ENCODE measurements at places on chromosomes 16 and 17.

DNA sequence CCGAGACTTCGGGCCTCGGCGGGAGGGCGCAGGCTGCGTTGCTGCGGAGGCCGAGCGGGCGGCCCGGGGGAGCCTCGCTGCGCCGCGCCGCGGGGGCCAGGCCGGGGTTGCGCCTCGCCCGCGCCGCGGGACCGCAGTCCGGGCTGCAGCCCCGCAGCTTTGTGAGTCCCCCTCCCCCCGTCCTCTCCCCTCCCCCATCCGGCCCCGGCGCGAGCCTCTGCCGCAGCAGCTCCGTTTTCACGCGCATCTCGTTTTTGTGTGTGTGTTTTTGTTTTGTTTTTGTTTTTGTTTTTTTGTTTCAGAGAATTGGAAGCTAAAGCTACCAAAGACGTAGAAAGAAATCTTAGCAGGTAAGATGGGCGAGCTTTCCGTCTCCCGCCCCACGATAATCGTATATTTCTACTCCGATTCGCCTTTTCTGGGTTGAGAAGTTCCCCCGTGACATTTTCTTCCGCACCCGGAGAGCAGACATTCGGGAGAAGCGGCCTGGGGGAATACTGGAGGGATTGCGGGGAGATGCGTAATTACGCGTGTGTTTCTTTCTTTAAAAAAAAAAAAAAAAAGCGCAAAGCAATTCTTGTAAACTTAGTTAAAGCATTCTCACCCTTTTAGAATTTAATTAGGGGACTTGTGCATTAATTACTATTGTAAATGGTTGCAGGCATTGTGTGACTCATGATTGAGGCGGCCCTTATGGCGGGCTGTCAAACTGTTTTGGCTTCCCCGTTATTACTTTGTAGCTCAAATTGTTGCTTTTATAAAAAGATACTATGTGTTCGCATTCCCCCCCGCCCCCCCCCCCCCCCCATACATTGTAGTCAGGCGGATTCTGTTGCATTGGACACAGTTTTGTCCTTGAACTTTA, 732 bp downstream of the TNRC6A start:
- DNase-seq = peak; percentile 36

DNA sequence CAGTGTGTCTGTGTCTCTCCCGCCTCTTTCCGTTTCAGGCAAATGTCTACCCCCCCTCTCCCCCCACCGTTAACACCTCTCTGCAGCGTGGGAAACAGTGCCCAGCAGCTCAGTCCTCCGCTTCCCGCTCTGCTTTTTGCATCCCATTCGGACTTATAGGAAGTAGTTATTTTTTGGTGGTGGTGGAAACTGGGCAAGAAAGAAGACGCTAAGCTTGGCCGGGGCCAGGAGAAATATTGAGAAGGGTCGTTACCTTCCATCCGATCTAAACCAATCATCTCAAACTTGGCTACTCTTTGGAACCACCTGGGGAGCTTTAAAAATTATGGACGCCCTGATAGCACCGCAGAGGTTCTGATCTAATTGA, 499 bp upstream of the HLF start:
- no peak for DNase-seq

DNA sequence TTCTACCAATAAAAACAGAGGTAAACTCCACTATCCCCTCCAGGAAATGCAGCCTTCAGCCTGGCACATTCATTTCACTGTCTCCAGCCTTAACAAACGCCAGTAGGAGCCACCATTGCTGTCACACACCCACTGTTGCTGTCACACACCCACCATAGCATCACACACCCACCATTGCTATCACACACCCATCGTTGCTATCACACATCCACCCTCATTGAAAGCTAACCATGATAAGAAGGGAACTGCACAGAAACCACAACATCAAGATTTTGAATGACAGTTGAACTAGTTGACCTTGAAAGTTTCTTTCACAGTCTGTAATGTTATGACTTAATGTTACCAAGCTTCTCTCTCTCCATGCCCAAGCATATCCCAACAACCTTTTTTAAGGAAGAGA, 38.1 kb downstream of the SHCBP1 start:
- DNase-seq = no peak

DNA sequence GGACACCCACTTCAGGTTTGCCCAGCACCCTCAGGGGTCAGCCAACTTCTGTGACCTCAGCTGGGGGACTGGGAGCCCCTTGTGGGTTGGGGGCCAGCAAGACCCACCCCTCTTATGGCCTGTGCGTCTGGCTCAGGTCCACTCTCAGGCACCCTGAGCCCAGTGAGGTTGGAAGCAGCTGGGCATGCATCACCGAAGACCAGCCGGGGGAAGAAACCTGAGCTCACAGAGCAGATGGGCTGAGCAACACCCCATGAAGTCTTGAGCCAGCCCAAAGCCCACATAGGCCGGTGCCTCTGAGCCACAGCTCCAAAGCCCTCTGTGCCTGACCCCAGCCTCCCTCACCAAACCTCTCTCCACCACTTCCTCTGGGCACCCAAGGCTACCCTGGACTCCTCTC, 166.7 kb downstream of the RBFOX3 start:
- DNase-seq = no peak

GRCh38 chr16:75074920-75075687, 41.5 kb downstream of the LDHD start:
- DNase-seq = peak; percentile 71

GRCh38 chr17:36105781-36106492, 2.3 kb downstream of the CCL4 start:
- no peak for DNase-seq

- DNase-seq = no peak
Observed at GRCh38 chr17:73582359-73582758, 61.9 kb downstream of the SDK2 start.

DNA sequence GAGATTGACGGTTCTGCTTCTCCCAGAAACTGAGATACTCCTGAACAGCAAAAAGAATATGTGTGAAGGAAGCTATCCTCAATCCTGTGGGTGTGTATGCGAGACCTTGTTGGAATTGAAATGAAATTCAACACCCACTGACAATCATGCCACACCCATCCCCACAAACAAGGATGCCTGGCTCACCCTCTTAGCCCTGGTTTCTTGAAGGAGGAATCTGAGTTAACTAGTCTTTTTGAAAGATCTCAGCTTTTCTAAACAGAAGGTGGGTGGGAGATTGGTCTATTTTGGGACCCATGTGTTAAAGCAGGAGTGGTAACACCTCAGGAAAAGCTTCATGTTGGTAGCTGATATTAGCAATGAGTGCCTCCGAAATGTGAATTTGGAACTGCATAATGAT, 1244.5 kb downstream of the CDH11 start:
- DNase-seq = no peak

DNA sequence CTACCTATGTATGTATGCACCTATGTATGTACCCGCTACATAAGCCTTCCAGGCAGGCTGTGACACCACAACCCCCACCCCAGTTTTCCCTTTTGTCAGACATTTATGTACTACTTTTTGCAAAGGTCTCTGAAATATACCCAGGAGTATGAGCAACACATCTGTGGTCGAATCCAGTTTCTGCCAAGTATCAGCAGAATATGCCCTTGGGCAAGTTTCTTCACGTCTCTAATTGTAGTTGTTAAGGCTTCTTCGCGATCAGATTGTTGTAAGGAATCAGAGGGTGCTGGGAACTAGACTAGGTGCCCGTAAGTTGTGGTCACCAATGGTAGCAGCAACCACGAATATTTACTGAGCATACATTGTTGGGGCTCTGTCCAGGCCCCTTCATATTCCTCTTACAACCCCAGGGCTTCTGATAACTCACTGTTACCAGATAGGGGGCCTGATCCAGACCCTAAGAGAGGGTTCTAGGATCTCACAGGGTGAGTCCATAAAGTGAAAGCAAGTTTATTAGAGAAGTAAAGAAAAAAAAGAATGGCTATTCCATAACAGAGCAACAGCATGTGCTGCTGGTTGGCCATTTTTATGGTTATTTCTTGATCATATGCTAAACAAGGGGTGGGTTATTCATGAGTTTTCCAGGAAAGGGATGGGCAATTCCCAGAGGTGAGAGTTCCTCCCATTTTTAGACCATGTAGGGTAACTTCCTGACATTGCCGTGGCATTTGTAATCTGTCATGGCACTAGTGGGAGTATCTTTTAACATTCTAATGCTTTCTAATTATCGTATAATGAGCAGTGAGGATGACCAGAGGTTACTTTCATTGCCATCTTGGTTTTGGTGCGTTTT, 16.6 kb downstream of the NUDT7 start:
- no peak for DNase-seq

GRCh38 chr16:81612351-81613163, 166.5 kb upstream of the PLCG2 start:
- DNase-seq = no peak

- DNase-seq = no peak
Observed at GRCh38 chr16:67539691-67540635, 11.3 kb downstream of the RIPOR1 start.

- no peak for DNase-seq
Observed at GRCh38 chr16:65117811-65118448, 3.9 kb downstream of the CDH11 start.

DNA sequence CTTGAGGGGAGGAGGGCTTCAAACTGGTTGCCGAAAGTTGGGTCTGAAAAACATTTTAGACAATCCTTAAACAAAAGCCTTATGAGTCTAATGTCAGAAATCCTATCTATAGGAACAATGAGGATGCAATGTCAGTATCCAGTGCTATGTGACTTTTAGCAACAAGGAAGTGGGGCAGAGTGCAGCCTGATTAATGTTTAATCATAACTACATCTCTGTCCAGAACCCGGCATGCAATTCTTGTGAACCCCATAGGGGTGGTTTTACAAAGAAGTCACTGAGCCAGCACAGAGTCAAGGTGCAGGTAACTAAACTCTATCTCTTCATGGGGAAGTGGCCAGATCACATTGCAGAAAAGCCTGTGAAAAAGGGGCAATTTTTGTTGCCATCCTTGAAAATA, 267.5 kb downstream of the HS3ST4 start:
- no peak for DNase-seq

GRCh38 chr16:68676113-68676860, 31.2 kb downstream of the CDH3 start:
- no peak for DNase-seq

DNA sequence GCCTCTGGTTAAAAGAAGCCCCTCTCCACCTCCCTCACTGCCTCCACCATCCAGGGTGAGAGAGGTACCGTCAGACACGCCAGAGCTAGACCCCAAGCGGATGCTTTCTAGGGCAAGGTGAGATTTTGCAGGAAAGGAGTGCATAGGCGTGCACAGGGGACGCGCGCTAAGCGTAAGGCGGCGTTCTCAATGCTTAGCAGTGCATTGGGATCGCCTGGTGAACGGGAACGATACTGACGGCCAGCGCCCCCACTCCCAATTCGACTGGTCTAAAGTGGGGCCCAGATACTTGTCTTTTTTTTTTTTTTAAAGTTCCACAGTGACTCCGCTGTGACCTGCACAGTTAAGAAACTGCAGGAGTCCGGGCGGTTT, 57.9 kb upstream of the CREBBP start:
- no peak for DNase-seq

GRCh38 chr17:17818088-17818526, 18.7 kb downstream of the SREBF1 start:
- DNase-seq = no peak

- DNase-seq = no peak
Observed at GRCh38 chr16:9458816-9459215, 367.4 kb downstream of the HAPSTR1 start.

DNA sequence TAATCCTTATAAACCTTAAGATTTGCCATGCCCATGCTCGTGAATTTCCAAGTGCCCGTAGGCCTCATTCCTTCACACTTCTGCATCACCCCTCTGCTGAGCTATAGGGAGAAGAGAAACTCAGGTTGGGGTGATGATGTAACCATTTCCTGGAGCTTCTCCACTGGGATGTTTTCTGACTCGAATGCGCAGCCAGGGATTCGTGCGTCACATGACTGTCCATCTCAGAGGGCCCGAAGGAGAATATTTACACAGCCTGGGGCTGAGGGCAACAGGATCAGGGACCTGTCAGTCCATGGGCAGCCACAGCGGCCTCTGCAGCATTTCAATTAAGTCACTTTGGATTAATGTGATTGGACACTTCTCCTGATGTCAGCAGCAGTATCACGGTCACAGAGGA, 8.7 kb downstream of the GSG1L2 start:
- no peak for DNase-seq

DNA sequence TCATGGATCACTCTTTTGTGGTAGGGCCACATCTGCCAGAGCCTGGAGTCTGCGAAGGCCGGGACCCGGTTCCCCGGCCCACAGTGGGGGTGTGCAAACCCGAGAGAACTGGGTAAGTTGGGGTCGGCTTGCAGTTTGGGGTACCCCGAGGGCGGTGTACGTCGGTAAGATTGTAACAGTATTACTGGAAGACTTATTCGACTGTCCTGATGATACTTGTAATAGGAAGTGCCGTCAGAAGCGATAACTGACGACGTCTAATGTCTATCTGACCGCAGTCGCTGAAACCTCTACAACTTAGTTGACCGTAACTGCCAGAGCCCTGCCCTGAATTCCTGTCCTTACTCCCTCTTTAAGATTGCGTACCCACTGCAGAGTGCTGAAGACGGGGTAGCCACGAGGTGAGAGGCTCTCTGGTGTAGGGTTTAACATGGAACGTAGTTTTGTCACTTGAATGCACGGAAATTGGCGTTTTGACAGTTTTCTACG, 24.0 kb downstream of the TRPV2 start:
- no peak for DNase-seq

Measured in activated T-cell treated with anti-CD3 and anti-CD28 coated beads for 48 hours (primary cell).